ENCODE measurements at places on chromosomes 2 and 18.

GRCh38 chr2:189022492-189022891 lies 48.3 kb downstream of the COL3A1 start:
- DNase-seq, result no peak

DNA sequence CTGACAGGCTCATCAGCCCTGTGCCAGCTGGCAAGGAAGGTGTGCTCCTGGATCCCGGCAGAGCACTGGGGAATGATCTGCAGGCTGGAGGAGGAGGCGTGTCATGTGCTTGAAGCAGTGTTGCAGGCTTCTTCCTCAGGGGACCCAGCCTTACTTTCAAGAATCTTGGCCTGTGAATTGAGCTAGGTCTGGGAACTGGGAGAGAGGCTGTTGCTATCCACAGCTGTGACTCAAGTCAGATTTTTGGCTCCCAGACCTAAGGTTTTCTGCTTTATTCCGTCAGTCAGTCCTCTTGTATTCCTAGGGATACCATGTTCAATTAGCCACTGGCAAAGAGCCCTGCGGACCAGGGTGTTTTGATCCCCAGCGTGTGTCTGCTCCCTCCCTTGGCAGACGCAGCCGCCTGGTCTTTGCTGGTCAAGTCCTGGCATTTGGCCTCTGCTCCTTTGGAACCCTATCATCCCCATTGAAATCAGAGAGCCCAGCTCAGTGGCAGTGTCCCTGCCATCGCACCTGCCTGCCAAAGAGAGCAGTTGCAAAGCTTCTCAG lies 32.4 kb downstream of the ASB1 start:
- DNase-seq, result no peak

GRCh38 chr2:102544182-102544581 lies 71.2 kb downstream of the SLC9A4 start:
- no peak for DNase-seq

DNA sequence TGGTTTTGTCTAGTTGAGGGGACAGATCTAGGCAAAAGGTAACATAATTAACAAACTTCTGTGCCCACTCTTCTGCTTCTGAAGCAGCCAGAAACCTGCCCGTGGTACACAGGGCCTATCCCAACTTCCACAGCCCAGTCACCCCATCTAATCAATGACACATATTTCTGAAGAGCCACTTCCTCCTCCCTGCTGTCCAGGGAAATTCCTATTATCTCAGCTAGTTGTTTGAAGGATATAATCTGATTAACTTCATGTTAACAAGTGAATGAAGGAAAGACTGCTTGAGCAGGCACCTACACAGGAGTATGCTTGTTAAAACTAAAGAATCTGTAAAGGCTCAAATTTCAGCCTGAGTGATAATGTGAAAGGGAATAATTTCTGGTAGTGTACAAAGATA lies 61.4 kb downstream of the CCDC148 start:
- DNase-seq, result no peak

Measured in Panc1 (cell line).